Type B pancreatic cell (in vitro differentiated cells): ENCODE measurements at places on chromosomes 5 and 9.

GRCh38 chr5:94196953-94197352 is 421.5 kb downstream of the KIAA0825 start:
- no peak overlapping the region for H3K27ac ChIP-seq
- no peaks in the 10 kb centered on the region for H3K27me3 ChIP-seq
- H3K4me1 ChIP-seq: peaks cover 2% of the 10 kb centered on the region
- no peaks in the 10 kb centered on the region for H3K36me3 ChIP-seq
- no peak for DNase-seq

GRCh38 chr5:96968074-96968473 is 32.2 kb downstream of the LNPEP start:
- H3K27me3 ChIP-seq: no peaks in the 10 kb centered on the region
- H3K4me1 ChIP-seq: peaks cover 35% of the 10 kb centered on the region
- no peak for DNase-seq
- no peak overlapping the region for H3K27ac ChIP-seq
- H3K36me3 ChIP-seq: no peaks in the 10 kb centered on the region

GRCh38 chr5:172943283-172943841 is 15.9 kb upstream of the RPL26L1 start:
- peaks cover 38% of the 10 kb centered on the region for H3K4me1 ChIP-seq
- no peak for DNase-seq
- H3K36me3 ChIP-seq: peaks cover 12% of the 10 kb centered on the region
- H3K27ac ChIP-seq: no peak overlapping the region
- H3K4me3 ChIP-seq: no peak overlapping the region

DNA sequence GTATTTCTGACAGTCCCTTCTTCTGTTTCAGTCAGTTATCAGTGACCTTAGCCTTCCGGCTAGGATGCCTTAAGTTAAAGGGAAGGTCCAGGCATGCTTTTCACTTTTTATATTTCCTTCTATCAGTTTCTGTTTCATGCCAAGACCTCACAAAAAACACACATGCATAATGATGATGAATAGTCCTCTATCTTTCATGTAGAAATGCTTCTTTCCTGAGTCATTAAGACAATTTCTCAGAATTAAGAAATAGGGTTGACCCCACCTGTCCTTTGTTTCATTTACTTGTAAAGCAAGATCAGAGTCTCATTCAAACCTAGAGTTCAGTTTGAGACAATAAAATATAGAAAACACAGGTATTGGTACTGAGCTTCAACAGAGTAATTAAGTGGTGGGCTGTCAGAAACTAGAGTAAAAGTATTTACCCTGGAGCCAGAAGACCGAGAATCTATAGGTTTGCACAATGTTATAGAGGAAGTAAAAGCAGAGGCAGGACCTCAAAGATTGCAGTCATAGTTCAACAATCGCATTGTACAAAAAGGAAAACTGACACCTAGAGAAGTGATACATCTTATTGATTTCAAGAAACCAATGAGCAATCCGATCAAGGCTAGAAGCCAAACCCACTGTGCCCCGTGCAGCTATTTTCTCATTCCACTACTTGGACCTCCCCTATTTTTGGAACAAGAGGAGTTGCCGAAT is 118.7 kb upstream of the PUM3 start:
- H3K4me3 ChIP-seq: peak overlapping the region; percentile 54
- no peak for DNase-seq
- no peaks in the 10 kb centered on the region for H3K36me3 ChIP-seq

- H3K4me3 ChIP-seq: peak overlapping the region; percentile 84
- peaks cover 42% of the 10 kb centered on the region for H3K4me1 ChIP-seq
- DNase-seq: no peak
- peaks cover 28% of the 10 kb centered on the region for H3K27me3 ChIP-seq
- peaks cover 3% of the 10 kb centered on the region for H3K36me3 ChIP-seq
Measured at GRCh38 chr9:123929177-123929869, 603 bp downstream of the DENND1A start.

GRCh38 chr9:110189559-110190320 is 18.2 kb downstream of the C9orf152 start:
- peaks cover 14% of the 10 kb centered on the region for H3K4me1 ChIP-seq
- H3K27me3 ChIP-seq: no peaks in the 10 kb centered on the region
- DNase-seq: no peak
- no peaks in the 10 kb centered on the region for H3K36me3 ChIP-seq

GRCh38 chr5:114118511-114118910 is 243.4 kb upstream of the KCNN2 start:
- H3K27ac ChIP-seq: no peak overlapping the region
- DNase-seq: no peak
- peaks cover 3% of the 10 kb centered on the region for H3K27me3 ChIP-seq
- no peaks in the 10 kb centered on the region for H3K36me3 ChIP-seq
- H3K4me3 ChIP-seq: no peak overlapping the region

GRCh38 chr5:40521108-40521785 is 158.5 kb upstream of the PTGER4 start:
- H3K27ac ChIP-seq: no peak overlapping the region
- no peak for DNase-seq
- no peaks in the 10 kb centered on the region for H3K4me1 ChIP-seq
- no peaks in the 10 kb centered on the region for H3K27me3 ChIP-seq
- H3K4me3 ChIP-seq: no peak overlapping the region

DNA sequence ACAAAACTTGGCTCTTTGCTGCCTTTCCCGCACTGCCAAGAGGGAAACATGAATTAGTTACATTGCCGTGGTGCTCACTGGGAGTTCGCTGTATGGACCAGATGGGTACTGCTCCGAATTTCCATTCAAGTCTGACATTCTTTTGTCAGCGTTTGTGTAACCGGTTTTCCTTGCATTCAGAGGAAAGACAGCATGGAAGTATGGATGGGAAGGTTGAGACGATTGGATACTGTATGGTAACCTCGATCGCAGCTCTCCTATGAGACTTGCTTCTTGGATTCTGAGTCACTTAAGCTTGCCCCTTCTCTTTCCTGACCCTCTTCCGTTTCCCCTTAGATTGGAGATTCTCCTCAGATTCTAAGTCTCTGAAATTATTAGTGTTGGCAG is 625 bp upstream of the UBLCP1 start:
- no peak for DNase-seq
- peaks cover 32% of the 10 kb centered on the region for H3K27me3 ChIP-seq
- H3K4me3 ChIP-seq: peak overlapping the region; percentile 94
- H3K36me3 ChIP-seq: peaks cover 7% of the 10 kb centered on the region
- peaks cover 12% of the 10 kb centered on the region for H3K4me1 ChIP-seq

- peak overlapping the region; percentile 66 for H3K27ac ChIP-seq
- H3K36me3 ChIP-seq: no peaks in the 10 kb centered on the region
- DNase-seq: no peak
- H3K27me3 ChIP-seq: no peaks in the 10 kb centered on the region
- H3K4me3 ChIP-seq: no peak overlapping the region
- H3K4me1 ChIP-seq: peaks cover 32% of the 10 kb centered on the region
Measured at GRCh38 chr5:76790632-76791290, 28.1 kb upstream of the F2RL1 start.

DNA sequence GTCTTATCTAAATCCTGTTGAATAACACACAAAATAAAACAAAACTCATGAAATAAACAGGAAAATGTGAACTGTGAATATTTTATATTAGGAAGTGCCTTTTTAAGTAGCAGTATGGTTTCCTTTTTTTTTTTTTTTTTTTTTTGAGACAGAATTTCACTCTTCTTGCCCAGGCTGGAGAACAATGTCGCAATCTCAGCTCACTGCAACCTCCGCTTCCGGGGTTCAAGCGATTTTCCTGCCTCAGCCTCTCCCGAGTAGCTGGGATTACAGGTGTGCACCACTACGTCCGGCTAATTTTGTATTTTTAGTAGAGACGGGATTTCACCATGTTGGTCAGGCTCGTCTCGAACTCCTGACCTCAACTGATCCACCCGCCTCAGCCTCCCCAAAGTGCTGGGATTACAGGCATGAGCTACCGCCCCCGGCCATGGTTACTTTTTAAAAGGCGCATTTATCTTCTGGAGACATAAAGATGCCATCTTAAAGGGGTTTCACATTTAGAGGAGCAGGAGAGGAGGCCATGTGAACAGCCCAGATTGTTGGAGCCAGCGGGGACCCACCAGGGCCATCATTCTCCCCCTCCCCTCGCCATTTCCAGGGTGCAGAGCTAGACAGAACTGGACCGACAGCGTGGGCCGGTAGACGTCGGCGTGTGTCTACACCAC is 64.1 kb downstream of the ROR2 start:
- no peak overlapping the region for H3K27ac ChIP-seq
- peaks cover 18% of the 10 kb centered on the region for H3K36me3 ChIP-seq
- peaks cover 24% of the 10 kb centered on the region for H3K27me3 ChIP-seq
- peak overlapping the region; percentile 76 for H3K4me3 ChIP-seq

DNA sequence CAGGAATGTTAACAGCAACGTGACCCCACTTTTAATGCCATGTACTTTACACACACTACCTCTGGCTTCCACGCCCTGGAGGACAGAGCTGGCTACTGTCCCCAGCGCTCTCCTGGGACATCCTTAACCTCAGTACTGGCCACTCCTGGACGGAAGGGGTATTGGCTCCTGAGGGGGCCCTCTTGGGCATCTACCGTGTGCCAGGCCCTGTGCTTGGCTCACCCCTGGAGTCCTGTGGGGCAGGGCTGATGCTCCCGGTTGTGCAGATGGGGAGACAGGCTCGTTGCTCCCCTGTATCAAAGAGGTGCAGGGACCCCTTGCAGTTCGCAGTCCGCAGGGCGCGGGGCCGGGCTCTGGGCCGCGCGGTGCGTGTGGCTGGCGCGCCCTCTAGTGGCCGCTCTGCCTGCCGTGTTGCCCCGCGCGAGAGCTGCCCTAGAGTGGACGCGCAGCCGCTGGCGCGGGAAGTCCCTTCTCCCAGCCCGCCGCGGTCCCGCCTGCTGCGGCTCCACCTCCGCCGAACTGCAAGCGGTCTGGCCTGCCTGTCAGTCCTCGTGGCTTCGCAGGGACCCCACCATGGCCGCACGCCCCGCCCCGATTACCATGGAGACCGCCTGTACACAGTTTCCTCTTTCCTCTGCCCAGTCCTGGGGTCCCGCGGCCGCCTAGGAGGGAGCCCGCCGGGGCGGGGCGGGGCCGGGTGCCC is at the start of gene WDR38:
WDR38 (plus strand) TSS at position 632 of the 703 bp plus-strand sequence. CDS start 72 bp downstream, outside the sequence.
- H3K27ac ChIP-seq: peak within 1 kb of the TSS; percentile 79
- peaks cover 12% of the 10 kb centered on the region for H3K4me1 ChIP-seq
- DNase-seq: peak; percentile 88
- H3K27me3 ChIP-seq: peaks cover 3% of the 10 kb centered on the region
- peak within 1 kb of the TSS; percentile 81 for H3K4me3 ChIP-seq

- H3K27me3 ChIP-seq: no peaks in the 10 kb centered on the region
- H3K27ac ChIP-seq: no peak overlapping the region
- H3K4me3 ChIP-seq: no peak overlapping the region
Measured at GRCh38 chr5:165232509-165233028, 1727.2 kb downstream of the MAT2B start.

DNA sequence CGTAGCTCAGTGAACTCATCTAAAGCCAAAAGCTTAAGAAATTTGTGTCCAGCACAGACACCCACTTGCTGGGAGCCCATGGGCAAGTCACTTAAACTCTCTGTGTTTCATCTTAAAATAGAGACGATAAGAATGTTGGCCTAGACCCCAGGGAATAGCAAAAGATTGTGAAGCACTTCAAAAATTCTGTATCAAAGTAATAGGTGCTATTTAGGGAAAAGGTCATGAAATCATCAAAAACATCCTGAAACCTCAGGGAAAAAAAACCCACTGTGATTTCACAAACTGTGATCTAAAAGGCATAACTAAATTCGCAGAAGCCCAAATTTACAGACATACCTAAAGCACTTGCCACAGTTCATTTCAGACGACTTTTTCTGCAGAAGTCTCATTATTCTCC is 278.3 kb downstream of the NR2F1-AS1 start:
- no peak for DNase-seq
- no peak overlapping the region for H3K27ac ChIP-seq
- H3K36me3 ChIP-seq: no peaks in the 10 kb centered on the region
- peaks cover 54% of the 10 kb centered on the region for H3K4me1 ChIP-seq

GRCh38 chr9:36401164-36401740 is 1.2 kb upstream of the RNF38 start:
- DNase-seq: no peak
- peaks cover 25% of the 10 kb centered on the region for H3K4me1 ChIP-seq
- H3K27ac ChIP-seq: peak overlapping the region; percentile 100
- peaks cover 5% of the 10 kb centered on the region for H3K36me3 ChIP-seq

GRCh38 chr9:134384811-134385479 is 58.7 kb downstream of the RXRA start:
- H3K27ac ChIP-seq: no peak overlapping the region
- no peak for DNase-seq
- no peaks in the 10 kb centered on the region for H3K27me3 ChIP-seq
- peaks cover 19% of the 10 kb centered on the region for H3K4me1 ChIP-seq

- no peaks in the 10 kb centered on the region for H3K27me3 ChIP-seq
- no peaks in the 10 kb centered on the region for H3K4me1 ChIP-seq
- H3K4me3 ChIP-seq: no peak overlapping the region
- no peak for DNase-seq
Measured at GRCh38 chr5:151430731-151431130, 16.7 kb upstream of the SLC36A1 start.

- H3K4me3 ChIP-seq: no peak overlapping the region
- DNase-seq: no peak
- H3K4me1 ChIP-seq: peaks cover 10% of the 10 kb centered on the region
- no peaks in the 10 kb centered on the region for H3K27me3 ChIP-seq
- H3K36me3 ChIP-seq: peaks cover 3% of the 10 kb centered on the region
- no peak overlapping the region for H3K27ac ChIP-seq
Measured at GRCh38 chr5:125401724-125402622, 655.5 kb upstream of the ZNF608 start.

GRCh38 chr5:78755822-78756429 is 107.4 kb upstream of the LHFPL2 start:
- H3K27ac ChIP-seq: no peak overlapping the region
- H3K4me1 ChIP-seq: peaks cover 45% of the 10 kb centered on the region
- peaks cover 9% of the 10 kb centered on the region for H3K36me3 ChIP-seq
- DNase-seq: no peak
- no peak overlapping the region for H3K4me3 ChIP-seq
- H3K27me3 ChIP-seq: peaks cover 4% of the 10 kb centered on the region

GRCh38 chr9:69188975-69189374 is 14.9 kb downstream of the TJP2 start:
- DNase-seq: no peak
- H3K36me3 ChIP-seq: peaks cover 7% of the 10 kb centered on the region
- no peaks in the 10 kb centered on the region for H3K27me3 ChIP-seq
- H3K27ac ChIP-seq: peak overlapping the region; percentile 66
- H3K4me3 ChIP-seq: no peak overlapping the region
- H3K4me1 ChIP-seq: peaks cover 46% of the 10 kb centered on the region

GRCh38 chr5:138719811-138720210 is 33.4 kb upstream of the CTNNA1 start:
- H3K4me1 ChIP-seq: peaks cover 37% of the 10 kb centered on the region
- no peak for DNase-seq
- peak overlapping the region; percentile 42 for H3K27ac ChIP-seq
- no peak overlapping the region for H3K4me3 ChIP-seq

GRCh38 chr5:139222346-139222745 is 24.2 kb upstream of the SIL1 start:
- no peak overlapping the region for H3K4me3 ChIP-seq
- DNase-seq: no peak
- no peaks in the 10 kb centered on the region for H3K27me3 ChIP-seq
- peaks cover 8% of the 10 kb centered on the region for H3K4me1 ChIP-seq
- H3K27ac ChIP-seq: peak overlapping the region; percentile 31

GRCh38 chr5:35197351-35197750 is 32.9 kb downstream of the PRLR start:
- H3K4me1 ChIP-seq: peaks cover 43% of the 10 kb centered on the region
- no peak overlapping the region for H3K27ac ChIP-seq
- no peak overlapping the region for H3K4me3 ChIP-seq
- no peak for DNase-seq

- H3K27me3 ChIP-seq: peaks cover 4% of the 10 kb centered on the region
- H3K27ac ChIP-seq: no peak overlapping the region
- no peak for DNase-seq
- H3K4me1 ChIP-seq: no peaks in the 10 kb centered on the region
- H3K36me3 ChIP-seq: no peaks in the 10 kb centered on the region
Measured at GRCh38 chr9:5186416-5187169, 1.2 kb upstream of the INSL6 start.
